ENCODE measurements at places on chromosomes 3 and 15.

DNA sequence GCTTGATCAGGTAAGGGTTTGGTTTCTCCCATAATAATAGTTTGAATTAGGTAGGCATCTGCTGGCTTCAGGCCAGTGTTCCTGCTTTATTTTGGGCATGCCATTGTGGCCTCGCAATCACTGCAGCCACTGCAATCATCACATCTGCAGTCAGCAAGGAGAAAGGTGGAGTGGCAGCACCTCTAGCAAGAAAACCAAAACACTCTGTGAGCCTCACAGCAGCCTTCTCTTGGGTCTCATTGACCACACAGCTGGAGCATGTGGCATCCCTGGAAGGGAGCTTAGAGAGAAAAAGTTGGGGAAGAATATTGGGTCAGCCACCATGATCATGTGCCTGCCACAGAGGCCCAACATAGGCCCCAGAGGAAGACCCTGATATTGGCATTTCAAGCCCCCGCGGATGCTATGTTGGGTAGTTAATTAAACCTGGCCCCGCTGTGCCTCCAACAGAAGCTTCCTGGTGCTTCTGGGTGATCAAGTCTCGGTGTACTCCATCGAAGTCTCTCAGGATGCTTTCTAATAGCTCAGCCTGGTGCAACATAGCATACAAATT lies 158.0 kb upstream of the UBE2E1 start:
- DNase-seq, result peak; percentile 60
- H3K4me3 ChIP-seq, result no peak overlapping the region
- H3K36me3 ChIP-seq, result no peaks in the 10 kb centered on the region
- H3K27me3 ChIP-seq, result no peaks in the 10 kb centered on the region
- H3K27ac ChIP-seq, result no peak overlapping the region
- peaks cover 6% of the 10 kb centered on the region for H3K4me1 ChIP-seq

DNA sequence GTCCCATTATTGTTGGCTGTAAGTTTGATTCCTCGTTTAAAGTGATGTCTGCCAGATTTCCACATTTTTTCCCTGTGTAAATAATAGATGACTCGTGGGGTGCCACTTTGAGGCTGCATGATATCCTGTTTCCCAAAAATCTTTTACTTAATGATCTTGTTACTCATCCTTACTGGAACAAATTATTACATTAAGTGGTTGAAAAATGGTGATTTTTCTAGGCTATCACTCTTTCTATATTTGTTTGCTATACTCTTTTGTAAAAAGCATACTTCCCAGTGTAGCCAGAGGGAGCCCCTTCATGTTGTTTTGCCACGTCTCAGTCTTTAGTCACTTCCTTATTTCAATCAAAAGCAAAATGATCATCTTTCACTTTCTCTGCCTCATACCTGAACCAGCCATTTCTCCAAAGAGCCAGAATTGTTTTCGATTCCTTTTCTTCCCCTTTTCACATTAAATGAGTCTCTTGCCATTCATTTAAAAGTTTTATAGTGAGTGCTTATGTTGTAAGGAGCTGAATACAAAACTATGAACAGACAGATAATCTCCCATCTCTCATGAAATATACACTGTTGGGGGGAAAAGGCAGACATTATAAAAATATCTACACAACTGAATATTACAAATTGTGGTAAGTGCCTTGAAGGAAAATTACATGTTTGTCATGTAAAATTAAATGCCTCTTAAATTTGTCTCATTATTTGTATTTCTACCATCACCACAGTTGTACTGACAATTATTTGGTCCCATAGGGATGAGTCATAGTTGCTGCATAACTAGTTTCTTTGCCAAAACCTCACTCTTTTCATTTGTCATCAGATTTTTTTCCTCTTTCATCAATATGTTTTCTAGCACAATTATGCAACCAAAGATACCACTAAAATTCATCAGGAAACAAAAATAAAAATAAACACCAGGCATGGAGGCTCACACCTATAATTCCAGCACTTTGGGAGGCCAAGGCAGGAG lies 41.5 kb downstream of the ADGRG7 start:
- H3K36me3 ChIP-seq, result no peaks in the 10 kb centered on the region
- H3K4me3 ChIP-seq, result peak overlapping the region; percentile 10
- no peaks in the 10 kb centered on the region for H3K27me3 ChIP-seq
- peak overlapping the region; percentile 43 for H3K27ac ChIP-seq
- no peaks in the 10 kb centered on the region for H3K4me1 ChIP-seq

DNA sequence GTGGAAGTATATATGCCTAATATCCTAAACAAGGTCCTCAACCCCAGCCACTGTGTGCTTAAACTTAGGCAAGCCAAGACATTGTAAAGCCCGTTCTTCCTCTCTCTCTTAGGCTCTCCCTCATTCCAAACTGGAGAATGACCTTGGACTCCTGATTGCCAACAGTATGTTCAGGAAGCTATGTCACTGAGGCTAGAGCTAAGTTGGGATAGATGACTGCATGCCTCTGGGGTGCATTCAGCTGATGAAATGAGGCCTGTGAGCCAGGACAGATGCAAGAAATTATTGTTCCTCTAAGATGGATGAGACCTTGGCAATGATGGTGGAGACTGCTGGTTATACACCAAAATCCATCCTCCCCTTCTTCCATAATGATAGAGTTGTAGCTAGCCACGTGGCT lies 27.9 kb upstream of the TBC1D21 start:
- H3K4me3 ChIP-seq, result no peak overlapping the region
- H3K36me3 ChIP-seq, result no peaks in the 10 kb centered on the region
- H3K4me1 ChIP-seq, result no peaks in the 10 kb centered on the region

- no peaks in the 10 kb centered on the region for H3K27me3 ChIP-seq
- H3K4me1 ChIP-seq, result peaks cover 11% of the 10 kb centered on the region
- no peak overlapping the region for H3K27ac ChIP-seq
- H3K36me3 ChIP-seq, result no peaks in the 10 kb centered on the region
These were observed 45.0 kb upstream of the PRICKLE2 start for GRCh38 chr3:64270142-64270865.

DNA sequence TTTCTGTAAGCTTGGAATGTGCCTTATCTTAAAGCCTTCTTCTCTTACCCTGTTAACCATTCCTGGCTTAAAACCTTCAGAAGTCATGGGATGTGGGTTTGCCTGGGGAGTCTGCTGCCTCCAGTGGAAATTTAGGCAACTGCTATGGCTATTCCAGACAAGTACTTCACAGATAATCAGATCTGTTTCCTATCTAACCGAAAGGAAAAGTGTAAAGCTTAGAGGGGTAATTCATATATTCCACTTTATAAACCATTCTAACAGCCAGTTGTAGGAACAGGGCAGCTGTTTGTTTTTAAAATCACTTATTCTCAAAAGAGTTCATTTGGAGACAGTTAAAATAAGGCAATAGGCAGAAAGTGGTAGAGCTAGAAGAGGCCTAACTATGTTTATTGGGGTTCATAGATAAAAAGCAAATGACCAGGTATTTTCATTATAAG lies 219.9 kb downstream of the TCF12 start:
- no peak for DNase-seq
- H3K4me3 ChIP-seq, result no peak overlapping the region
- no peak overlapping the region for H3K27ac ChIP-seq
- H3K4me1 ChIP-seq, result peaks cover 18% of the 10 kb centered on the region
- H3K36me3 ChIP-seq, result no peaks in the 10 kb centered on the region
